Adipocyte (in vitro differentiated cells): ENCODE measurements at places on chromosomes 11 and 22.

GRCh38 chr11:135069890-135070289 lies 657.8 kb upstream of the B3GAT1 start:
- no peak for DNase-seq

GRCh38 chr11:86591631-86592030 lies 80.8 kb downstream of the ME3 start:
- no peak for DNase-seq

GRCh38 chr11:94424011-94424410 lies 22.8 kb upstream of the GPR83 start:
- DNase-seq = no peak

DNA sequence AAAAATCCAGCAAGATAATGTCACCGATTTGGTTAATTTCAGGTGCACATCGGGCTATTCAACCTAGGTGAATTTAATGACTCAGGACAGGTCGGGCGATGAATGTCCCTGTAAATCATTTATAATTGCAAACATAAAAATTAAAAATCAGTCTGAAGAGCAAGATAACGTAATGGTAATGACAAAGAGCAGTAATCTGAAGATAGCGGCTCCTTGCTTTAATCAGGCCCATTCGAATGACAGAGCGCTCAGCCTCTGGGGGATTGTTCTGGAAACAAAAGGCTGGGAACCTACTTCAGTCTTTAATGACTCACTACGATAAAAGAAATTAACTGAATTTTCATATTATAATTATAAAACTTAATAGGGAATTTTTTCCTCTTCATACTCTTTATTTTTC lies 61.3 kb downstream of the RCN1 start:
- no peak for DNase-seq

- no peak for DNase-seq
Measured at GRCh38 chr11:29781268-29781667, 235.6 kb downstream of the KCNA4 start.

GRCh38 chr22:21972293-21972779 lies 10.3 kb downstream of the TOP3B start:
- DNase-seq = peak; percentile 57

DNA sequence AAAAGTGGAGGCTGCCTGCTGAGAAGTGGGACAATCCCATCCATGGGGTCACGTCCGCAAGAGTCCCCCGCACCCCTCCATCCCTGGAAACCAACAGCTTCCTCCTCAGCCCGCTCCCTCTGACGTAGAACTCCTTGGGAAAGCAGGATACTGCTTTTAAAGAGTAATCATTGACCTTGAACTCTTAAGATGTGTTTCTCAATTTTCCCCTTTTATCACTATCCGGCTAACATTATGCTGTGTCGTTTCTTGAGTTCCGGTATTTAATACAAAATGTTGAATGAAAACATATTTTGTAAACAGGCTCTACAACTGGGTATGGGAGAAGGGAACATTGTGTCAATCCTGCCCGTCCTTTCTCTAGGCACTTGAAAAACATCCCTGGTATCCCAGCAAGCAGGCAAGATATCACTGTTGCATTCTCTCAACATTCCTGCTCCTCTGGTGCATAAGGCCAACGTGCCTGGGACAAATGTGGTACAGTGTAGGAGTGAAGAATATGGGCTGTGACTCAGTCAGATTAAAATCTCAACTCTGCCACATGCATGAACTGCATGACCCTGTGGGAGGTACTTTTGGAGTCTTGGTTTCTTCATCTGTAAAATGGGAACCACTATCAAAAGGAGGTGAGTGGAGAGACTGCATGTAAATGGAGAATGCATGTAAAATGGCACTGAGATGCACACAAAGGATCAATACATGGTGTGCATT lies 52.8 kb downstream of the WT1 start:
- DNase-seq = no peak

GRCh38 chr11:119166368-119167076 lies 2.0 kb upstream of the NLRX1 start:
- DNase-seq = peak; percentile 32

GRCh38 chr11:16817351-16817750 lies 78.9 kb downstream of the C11orf58 start:
- no peak for DNase-seq

DNA sequence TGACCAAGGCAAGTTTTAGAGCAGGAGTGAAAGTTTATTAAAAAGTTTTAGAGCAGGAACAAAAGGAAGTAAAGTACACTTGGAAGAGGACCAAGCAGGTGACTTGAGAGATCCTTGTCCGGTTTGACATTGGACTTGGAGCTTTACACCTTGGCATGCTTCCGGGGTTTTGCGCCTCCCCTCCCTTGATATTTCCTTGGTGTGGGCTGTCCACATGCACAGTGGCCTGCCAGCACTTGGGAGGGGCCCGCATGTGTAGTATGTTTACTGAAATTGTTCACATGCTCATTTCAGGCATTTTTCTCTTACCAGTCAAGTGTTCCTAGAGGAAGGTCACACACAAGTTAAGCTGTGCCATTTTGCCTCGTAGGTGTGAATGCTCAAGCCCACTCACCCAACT lies 19.0 kb upstream of the THRSP start:
- no peak for DNase-seq
